Left ventricle myocardium superior (tissue), 1 donor: ENCODE measurements at places on chromosomes 2 and 18. TPM values are rescaled to one million over a fixed set of nuclear protein-coding genes. Genes with fewer than 3 reads are reported as not detected.

Gene MAB21L4
- not detected for total RNA-seq

GRCh38 chr2:126979039-126980003 lies 80.6 kb downstream of the TEX51 start:
- no peak for DNase-seq

DNA sequence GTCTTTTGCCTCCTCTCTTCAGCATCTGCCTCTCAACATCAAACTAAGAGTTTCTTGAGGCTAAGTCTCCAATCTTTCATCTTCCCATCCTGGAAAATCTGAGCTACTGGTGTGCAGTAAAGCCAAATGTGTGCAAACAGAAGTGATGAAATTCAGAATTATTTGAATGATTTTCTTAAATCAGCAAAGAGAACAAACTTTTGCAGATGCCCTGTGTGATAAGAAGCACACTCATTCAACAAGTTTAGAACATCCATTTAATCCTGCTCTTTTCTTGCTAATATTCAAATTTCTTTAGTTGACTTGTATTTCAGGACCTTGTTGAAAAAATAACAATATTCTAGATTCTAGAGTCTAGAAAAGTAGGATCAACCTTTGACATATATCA lies 1374.9 kb upstream of the CELF4 start:
- DNase-seq = no peak

DNA sequence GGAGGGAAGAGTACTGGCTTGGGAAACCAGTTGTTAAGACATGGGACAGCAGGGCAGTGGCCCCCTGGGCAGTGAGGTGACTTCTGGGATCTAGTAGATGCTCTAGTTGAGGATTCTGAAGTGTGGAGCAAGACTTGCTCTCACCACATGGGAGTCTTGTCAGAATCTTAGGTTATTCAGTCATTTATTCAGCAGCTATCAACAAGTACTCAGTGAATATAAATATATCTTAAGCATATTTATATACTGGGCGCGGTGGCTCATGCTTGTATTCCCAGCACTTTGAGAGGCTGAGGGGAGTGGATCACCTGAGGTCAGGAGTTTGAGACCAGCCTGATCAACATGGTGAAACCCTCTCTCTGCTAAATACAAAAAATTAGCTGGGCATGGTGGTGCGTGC lies 20.0 kb downstream of the STON1 start:
- no peak for DNase-seq

- DNase-seq = no peak
Measured at GRCh38 chr2:65789923-65790675, 357.7 kb upstream of the SPRED2 start.

- no peak for DNase-seq
Measured at GRCh38 chr2:174121612-174122011, 126.7 kb downstream of the OLA1 start.
